Right lung (tissue), 10 donors: ENCODE measurements at places on chromosomes 16 and 17. TPM values are rescaled to one million over a fixed set of nuclear protein-coding genes. Genes with fewer than 3 reads are reported as not detected.

Gene CFAP97D1
- polyA plus RNA-seq: not detected

Gene SLC12A3
- 0.34 TPM for polyA plus RNA-seq

Gene TP53TG3F
- polyA plus RNA-seq: not detected

Gene PYY
- 0.29 TPM for polyA plus RNA-seq

Gene SLC5A10
- polyA plus RNA-seq: 0.63 TPM

Gene TBC1D3B
- 17.4 TPM for polyA plus RNA-seq

Gene SYNGR3
- polyA plus RNA-seq: 0.48 TPM

Gene MGRN1
- polyA plus RNA-seq: 58.2 TPM

Gene WSB1
- 394 TPM for polyA plus RNA-seq

Gene SOX15
- polyA plus RNA-seq: 1.4 TPM

Gene SALL1
- polyA plus RNA-seq: 0.75 TPM
